ENCODE measurements at places on chromosomes 2 and 18.

DNA sequence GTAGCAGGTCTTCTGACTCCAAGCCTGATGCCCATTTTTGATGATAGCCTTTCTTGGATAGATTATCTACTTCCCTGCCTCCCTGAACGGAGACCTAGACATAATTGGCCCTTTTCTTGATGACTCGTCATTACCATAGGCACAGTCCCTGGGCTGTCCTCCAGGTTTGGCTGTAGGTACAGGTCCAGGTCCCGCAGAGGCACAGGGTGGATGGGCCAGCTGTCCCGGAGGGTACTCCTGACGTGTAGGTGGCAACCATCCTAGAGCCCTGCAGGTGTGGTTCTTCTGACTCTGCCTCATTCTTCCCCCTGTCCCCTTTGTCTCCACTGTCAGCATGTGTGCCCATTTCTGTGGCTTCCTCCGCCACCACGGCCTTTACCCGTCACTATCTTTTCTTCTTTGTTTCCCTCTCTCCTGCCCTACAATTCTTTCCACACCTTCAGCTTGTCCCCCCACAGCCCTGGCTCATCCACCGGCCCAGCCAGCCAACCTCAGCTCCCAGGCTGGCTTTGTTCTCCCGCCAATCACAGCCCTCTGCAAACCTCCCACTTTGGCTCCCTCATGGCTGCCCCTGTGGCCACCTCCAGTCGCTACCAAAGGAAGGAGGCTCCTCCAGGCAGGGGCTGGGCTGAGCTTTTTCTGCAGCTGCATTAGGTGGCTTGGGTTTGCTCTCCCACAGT lies 102.8 kb downstream of the SMAD7 start:
- DNase-seq: no peak

DNA sequence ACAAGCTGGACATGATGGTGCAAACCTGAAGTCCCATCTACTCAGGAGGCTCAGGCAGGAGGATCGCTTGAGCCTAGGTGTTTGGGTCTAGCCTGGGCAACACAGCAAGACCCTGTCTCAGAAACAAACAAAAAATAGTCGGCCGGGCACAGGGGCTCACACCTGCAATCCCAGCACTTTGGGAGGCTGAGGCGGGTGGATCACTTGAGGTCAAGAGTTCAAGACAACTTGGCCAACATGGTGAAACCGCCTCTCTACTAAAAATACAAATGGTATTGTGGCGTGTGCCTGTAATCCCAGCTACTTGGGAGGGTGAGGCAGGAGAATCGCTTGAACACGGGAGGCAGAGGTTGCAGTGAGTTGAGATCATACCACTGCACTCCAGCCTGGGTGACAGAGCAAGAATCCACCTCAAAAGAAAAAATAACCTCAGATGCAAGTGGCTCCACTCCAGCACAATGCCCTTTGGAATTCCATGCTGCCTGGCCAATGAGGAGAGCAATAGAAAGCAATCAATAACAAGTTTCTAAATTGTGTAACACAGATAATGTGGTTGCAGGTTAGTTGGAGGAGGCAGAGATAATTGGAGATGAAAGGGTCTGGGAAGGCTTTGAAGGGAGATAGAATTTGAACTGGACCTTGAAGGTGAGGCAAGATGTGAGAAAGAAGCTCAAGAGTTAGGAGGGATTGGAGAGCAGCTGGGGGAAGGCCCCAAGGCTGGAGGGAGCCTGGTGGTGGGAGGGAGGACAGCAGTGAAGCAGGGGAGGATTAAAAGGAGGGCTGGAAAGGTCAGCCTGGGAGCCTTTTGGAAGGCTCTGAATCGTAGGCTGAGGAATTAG lies 6.0 kb downstream of the TTC31 start:
- no peak for DNase-seq

GRCh38 chr2:25103287-25103871 lies 61.5 kb downstream of the EFR3B start:
- no peak for DNase-seq

DNA sequence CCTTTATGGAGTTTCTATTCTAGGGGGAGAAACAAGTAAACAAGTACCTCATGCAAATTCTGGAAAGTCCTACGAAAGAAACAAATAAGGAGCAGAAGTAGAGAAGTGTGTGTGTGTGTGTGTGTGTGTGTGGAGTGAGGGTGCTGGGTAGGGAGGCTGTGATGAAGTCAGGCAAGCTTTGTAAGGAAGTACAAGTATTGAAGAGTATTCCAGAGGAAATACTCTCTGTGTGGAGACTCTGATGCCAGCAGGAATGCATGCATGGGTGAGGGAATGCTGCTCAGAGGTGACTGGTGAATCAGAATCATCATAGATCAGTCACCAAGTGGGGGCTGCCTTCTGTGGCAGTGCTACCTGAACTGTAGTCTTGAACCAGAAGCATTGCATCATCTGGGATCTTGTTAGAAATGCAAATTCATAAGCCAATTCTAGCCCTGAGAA lies 34.5 kb downstream of the SLC4A3 start:
- DNase-seq: no peak

DNA sequence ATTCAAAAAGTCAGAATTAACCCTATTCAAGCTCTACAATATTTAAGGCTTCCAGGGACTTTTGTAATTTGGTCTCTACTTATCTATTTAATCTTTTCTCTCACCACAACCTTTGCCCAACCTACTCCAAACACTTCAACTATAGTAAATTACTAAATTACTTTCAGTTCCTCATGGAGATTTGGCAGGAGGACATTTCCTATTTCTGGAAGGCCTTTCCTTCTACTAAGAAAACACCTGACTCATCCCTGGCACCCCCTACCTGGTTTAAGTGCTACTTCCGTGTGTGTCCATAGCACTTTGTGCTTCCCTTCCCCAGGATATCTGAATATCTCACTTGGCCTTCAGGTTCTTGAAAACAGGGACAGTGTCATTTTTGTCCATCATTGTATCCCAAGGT lies 96.3 kb downstream of the UPP2 start:
- no peak for DNase-seq
